Tongue (tissue), 3 donors: ENCODE measurements at places on chromosomes 6 and 20.

DNA sequence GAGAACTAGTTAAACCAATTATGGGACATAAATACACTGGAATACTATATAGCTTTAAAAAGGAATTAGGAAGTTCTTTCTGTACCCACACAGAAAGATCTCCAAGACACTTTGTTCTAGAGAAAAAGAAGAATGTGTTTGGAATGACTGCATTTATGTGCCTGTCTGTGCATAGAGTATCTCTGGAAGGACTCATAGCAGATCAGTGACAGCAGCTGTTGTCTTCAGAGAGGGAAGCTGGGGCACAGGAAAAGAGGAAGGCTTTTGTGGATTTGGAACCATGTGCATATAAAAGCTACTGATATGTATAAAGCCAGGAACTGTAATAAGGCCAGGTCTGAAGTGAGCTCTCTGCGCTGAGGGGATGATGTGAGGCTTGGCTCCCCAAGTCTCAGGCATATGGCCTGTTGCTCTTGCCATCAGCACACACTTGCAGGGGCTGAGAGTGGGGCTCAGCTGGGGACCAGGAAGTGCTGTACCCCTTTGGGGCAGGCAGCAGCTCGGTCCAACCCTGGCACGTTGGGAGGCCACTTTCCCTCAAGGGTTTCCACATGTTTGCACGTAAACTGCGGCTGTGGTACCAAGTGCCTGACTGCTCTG lies 31.8 kb upstream of the CCDC167 start:
- no peak for DNase-seq

GRCh38 chr6:149628875-149629510 lies 19.5 kb downstream of the KATNA1 start:
- no peak for DNase-seq

- DNase-seq: no peak
Observed at GRCh38 chr6:118494091-118494490, 54.0 kb upstream of the PLN start.

- DNase-seq: no peak
Observed at GRCh38 chr20:50642288-50642803, 49.0 kb downstream of the RIPOR3 start.

DNA sequence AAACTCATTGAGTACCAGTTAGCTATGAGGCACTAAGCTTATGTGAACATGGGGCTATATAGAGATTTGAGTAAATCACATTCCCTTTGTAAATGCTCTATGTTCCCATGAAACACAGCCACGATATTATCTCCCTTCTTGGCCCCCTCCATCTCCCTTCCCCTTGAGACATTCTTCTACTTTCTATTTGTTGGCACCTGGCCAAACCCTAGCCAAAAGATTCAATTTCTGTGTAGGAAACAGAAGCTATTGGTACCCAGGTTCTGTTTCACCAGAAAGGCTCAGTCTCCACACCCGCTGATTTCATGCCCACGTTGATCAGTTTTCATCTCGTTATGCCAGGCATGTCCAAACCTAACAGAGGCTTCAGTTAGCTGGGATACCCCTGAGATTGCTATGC lies 145.5 kb upstream of the LAMP5 start:
- no peak for DNase-seq

GRCh38 chr20:53492212-53492611 lies 101.4 kb downstream of the ZNF217 start:
- no peak for DNase-seq

- no peak for DNase-seq
Observed at GRCh38 chr6:10603219-10603618, 82.1 kb downstream of the GCNT2 start.

DNA sequence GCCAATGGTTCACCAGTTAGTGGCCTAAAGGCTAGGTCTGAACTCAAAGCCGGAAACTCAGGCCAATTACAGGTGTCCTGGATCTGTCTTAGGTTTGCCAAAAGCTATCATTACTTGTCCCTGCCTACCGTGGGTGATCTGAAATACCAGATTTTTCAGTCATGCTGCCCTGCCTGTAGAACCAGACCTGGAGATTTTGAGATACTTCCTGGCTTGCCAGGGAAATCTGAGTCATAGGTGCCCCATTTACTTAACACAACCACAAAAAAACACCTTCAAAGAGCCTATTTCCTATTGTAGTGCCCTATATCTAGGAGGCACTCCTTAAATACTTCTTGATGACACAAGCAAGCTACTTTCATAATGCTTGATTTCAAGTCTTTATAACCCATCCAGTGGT lies 13.9 kb upstream of the RANBP9 start:
- DNase-seq: no peak

GRCh38 chr20:12942123-12942522 lies 66.6 kb upstream of the SPTLC3 start:
- no peak for DNase-seq

GRCh38 chr6:89530982-89531381 lies 98.0 kb downstream of the ANKRD6 start:
- peak; percentile 47 for DNase-seq

- DNase-seq: no peak
Observed at GRCh38 chr20:44489223-44489622, 13.5 kb downstream of the TTPAL start.

GRCh38 chr6:33192105-33192646 lies at the start of gene COL11A2:
Gene COL11A2, minus strand, starts transcription at chr6:33192467. Its CDS starts 227 bp downstream, at chr6:33192240.
- DNase-seq: peak; percentile 46

- no peak for DNase-seq
Observed at GRCh38 chr20:43702502-43702901, 24.3 kb downstream of the GTSF1L start.

- DNase-seq: no peak
Observed at GRCh38 chr6:144660561-144661115, 375.5 kb downstream of the UTRN start.

- no peak for DNase-seq
Observed at GRCh38 chr6:12608016-12608860, 108.3 kb upstream of the PHACTR1 start.

GRCh38 chr6:167031082-167031709 lies 32.0 kb downstream of the CEP43 start:
- DNase-seq: no peak

DNA sequence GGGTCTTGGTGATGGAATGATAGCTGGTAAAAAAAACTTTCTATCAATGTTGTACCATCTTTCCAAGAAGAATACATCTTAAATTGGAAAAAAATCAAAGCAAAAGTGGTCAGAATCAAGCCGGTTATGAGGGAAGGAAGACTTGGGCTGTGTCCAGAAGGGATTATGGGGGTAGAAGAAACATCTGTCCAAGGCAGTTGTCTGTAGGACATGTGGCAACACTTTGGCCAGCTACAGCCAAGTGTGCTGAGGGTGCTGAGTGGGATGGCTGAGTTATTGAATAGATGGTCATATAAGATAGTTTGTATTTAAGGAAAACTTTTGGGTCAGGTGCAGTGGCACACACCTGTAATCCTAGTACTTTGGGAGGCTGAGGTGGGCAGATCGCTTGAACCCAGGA lies 38.4 kb downstream of the INSM1 start:
- DNase-seq: peak; percentile 83

DNA sequence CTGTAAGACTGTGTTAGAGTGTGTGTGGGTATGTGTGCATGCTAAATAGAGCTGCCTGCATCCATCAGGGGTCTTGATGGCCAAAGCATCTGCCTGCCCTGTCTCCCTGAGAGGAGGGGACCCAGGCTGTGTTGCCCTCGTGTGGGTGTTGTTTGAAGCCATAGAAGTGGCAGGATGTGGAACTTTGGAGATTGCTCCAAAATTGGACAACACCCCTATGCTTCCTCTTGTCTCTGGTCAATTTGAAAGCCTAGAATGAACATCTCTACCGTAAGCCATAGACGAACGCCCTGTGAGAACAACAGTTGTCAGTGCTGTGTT lies 82.6 kb downstream of the ASXL1 start:
- DNase-seq: no peak

GRCh38 chr20:11922561-11922960 lies 4.9 kb downstream of the BTBD3 start:
- no peak for DNase-seq

GRCh38 chr6:8831366-8832152 lies 396.2 kb upstream of the SLC35B3 start:
- DNase-seq: no peak

DNA sequence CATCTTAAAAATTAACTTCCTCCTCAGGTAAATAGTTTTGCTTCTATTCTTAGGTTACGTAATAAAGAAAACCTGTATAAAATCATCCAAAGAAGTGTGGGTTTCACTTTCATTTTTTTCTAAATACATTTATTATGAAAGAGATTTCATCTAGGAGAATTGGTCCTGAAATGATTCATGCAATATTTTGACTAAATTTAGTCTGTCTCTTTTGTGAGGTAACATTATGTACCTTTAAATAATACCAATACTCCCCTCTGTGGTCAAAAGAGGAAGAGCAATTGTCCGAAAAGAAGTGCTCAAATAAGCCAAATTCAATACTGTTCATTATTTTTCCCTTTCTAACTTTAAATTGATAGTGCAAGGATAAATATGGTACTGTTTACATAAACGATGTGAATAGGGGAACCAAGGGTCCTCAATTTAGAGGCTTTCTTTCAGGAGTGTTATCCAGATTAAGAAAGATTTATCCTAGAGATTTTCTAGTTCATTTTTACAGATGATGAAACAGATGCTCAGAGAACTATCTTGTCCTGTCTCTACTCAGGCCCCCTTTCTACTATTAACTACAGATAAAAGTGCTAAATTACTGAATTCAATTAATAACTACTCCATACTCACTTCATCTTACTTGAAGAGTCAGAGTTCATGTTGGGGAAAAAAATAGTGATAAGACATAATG lies 26.2 kb downstream of the CYP39A1 start:
- peak; percentile 61 for DNase-seq

- no peak for DNase-seq
Observed at GRCh38 chr6:56649782-56650181, 7.1 kb upstream of the DST start.

DNA sequence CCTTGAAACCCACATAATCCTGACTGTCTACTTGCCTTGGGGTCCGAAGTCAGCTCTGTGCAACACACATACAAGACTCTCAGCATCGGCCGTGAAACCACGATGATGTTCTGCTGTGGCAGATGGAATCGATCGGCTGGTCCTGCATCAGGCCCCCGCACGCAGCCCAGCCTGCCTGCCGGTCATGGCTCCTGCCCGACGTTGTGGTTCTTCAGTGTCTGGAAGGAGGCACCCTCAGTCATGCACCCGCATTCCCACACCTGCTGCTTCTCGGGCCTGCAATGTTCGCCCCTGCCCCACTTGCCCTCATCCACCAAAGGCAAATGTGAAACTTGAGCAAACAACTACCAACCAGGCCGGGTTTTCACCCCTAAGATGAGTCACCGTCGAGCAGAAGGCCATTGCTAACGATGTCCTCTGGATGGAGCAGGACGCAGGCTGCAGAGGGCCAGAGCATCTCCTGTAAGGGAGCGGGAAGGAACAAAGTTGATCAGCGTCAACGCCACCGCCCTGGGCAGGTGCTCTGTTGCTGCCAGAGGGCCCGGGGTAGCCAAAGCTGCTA lies 128.9 kb upstream of the PDE10A start:
- DNase-seq: no peak

DNA sequence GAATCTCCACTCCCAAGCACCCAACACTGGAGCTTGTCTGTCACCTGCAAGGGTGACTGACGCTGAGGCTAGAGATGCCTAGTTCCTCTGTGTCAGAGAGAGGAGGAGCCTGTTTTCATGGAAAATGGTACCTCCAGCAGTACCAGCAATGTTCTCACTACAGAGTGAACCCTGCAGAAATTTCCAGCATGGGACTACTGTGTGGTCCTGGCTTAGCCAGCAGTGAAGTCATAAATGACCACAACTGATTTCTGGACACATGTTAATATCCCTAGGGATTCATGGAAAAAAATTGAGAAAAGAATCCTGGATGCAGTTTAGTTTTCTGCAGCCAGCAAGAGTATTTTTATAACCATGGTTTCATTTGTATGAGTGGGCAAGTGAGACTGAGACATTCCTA lies 468.1 kb downstream of the CD83 start:
- peak; percentile 13 for DNase-seq

- no peak for DNase-seq
Observed at GRCh38 chr20:59693587-59693986, 89.2 kb downstream of the PHACTR3 start.

DNA sequence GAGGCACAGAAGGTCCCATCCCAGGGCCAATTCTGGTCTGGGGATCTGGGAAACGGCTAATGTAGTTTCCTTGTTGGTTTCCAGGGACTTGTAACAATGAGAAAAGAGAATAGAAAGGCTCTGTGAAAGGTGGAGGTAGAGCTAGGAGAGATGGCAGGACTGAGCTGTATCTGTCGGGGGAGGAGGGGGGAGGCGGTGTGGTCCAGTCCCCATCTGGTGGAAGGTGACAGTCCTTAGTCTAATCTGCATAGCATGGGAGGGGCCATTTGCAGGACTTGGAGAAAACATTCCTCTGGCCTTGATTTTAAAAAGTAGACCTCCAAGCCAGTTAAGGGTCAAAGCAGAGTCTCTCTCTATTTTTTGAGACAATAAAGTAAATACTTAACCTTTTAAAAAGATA lies 137.1 kb downstream of the DNAH8 start:
- no peak for DNase-seq

DNA sequence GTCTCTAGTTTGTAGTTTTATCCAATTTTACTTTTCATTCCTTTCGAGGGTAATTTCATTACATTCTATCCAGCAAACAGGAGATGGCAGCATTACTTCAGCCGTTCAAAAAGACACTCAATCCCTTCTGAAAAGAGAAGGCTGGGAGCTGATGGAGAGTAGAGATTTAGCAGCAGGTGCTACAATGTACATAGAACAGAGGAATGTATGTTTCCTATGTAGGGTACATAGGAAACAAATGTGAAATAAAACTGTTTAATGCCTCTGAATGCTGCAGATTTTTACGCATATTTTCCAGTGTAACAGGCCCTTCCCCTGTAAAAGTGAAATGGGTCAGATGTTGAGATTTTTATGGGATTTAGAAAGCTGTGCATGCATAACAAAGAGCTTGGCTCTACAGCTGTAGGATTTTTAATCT lies 16.0 kb downstream of the RPS12 start:
- peak; percentile 92 for DNase-seq

GRCh38 chr6:16168858-16169257 lies 40.0 kb downstream of the MYLIP start:
- peak; percentile 72 for DNase-seq

- peak; percentile 77 for DNase-seq
Observed at GRCh38 chr6:95087394-95088097, 489.8 kb upstream of the MANEA start.

DNA sequence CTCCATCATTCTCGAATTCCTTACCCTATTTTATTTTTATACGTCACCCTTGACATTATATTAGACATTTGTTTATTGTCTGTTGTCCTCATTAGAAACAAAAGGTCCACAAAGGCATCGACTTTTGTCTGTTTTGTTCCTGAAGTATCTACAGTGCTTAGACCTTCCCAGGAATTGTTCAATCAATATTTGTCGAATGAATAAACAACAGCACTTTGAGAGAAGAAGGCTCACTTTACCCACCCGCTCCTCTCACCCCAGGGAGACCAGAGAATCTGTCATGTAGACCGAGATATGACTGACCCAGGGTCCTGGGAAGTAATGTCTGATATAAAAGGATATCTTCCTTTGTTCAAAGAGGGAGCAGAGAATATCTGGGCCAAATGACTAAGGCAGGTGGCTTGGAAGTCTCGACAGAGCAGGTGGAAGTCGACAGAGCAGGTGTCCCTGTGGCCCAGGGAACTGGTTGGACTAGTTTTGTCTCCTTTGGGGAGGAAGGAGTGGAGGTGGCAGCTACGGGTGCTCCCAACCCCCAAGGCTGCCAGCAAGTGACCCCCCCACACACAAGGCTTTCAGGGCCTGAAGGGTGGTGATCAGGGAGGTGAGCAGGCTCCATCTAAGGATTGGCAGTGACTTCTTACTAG lies 14.8 kb upstream of the CHMP4B start:
- peak; percentile 13 for DNase-seq

- no peak for DNase-seq
Observed at GRCh38 chr6:4518506-4518905, 257.7 kb upstream of the CDYL start.

GRCh38 chr6:166751051-166751595 lies 124.1 kb upstream of the RPS6KA2 start:
- DNase-seq: peak; percentile 52
